ENCODE measurements at places on chromosomes 7 and 10.

DNA sequence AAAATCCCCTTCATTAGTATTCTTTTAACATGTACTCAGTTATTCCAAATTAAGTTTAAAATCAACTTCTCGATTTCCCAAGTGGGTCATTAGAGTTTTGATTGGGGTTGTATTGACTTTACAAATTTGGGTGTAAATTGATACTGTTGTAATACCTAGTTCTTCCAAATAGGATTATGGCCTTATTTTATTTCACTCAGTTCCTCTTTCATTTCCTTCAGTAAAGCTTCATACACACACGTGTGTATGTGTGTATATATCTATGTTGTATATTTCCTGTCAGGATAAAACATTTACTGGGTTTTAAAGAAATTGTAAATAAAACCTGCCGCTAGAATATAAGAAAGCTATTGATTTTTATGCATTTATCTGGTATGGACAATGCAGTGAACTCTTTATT is 15.9 kb downstream of the YME1L1 start:
- no peak for DNase-seq

- DNase-seq: no peak
These were observed 346.6 kb downstream of the IPMK start for GRCh38 chr10:57921140-57921539.

DNA sequence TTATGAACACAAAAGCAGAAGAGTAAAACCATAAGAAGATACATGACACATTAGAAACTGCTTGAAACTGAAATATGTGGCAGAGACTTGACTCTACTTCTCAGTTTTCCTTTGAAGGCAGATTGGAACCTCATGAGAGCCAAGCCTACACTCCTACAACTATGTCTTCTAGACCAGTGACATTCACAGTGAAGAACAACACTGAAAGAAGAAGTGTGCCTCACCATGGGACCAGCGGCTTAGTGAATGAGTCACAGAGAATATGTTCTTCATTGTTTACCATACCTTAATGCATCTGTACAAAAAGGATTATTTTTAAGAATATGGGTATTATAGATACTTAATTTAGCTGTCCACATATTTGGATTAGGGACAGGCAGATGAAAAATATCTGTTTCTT is 248.3 kb downstream of the CDC14C start:
- DNase-seq: no peak

GRCh38 chr10:97640868-97641811 is 669 bp downstream of the PI4K2A start:
- peak; percentile 10 for DNase-seq

DNA sequence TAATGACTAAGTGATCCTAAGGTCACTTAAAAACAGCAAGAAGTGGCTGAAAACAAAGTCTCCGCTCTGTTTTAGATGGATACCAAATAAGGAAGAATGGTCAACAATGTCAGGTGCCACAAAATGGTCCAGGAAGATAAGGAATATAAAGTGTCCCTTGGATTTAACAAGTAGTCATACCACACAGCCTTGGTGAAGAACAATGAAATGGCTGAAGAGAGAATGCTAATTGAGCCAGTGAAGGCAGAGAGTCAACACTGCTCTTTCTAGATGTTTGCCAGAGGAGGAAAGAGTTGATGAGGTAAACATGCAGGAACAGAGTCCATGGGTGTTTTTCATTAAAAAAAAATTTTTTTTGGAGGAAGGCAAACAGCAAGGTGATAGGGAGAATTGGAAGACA is 2.1 kb upstream of the CASD1 start:
- DNase-seq: no peak

DNA sequence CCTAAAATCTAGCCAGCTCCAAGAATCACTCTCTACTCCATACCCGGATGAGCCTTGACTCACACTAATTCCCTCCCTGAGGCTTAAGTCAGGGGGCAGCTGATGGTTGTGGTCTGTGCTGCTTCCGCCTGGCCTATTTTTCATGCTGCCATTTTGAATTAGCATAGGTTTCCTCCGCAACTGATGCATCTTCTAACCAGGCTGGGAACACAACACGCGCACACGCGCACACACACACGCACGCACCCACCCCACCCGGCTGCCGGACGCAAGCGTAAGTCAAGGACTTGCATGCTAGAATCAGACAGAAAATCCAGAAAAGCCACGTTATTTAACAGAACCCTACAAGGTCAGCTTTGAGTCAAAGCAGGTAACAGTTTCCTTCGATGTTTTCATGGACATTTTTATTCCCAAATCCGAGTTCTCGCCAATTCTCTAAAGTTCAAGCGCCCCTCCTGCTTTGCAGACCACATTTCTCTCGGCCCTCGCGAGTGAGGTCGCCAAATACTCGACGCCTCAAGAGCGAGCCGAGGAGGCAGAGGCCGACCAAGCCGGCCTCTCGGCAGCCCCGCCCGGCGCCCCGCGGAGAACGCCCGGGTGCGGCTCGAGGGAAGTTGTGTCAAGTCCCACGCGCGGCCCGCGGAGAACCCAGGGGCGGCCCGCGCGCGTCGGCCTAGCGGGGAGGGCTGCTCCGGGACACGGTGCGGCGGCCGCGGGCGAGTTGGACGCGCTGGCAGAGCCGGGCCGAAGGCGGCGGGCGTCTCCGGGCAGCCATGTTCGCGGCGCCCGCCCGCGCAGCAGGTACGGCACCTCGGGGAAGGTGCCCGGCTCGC is 961 bp downstream of the SCRN1 start:
- peak; percentile 2 for DNase-seq

- DNase-seq: no peak
These were observed 54.5 kb downstream of the ADRA2A start for GRCh38 chr10:111131168-111131799.

- no peak for DNase-seq
These were observed 295.4 kb downstream of the LRMDA start for GRCh38 chr10:75726522-75727483.

DNA sequence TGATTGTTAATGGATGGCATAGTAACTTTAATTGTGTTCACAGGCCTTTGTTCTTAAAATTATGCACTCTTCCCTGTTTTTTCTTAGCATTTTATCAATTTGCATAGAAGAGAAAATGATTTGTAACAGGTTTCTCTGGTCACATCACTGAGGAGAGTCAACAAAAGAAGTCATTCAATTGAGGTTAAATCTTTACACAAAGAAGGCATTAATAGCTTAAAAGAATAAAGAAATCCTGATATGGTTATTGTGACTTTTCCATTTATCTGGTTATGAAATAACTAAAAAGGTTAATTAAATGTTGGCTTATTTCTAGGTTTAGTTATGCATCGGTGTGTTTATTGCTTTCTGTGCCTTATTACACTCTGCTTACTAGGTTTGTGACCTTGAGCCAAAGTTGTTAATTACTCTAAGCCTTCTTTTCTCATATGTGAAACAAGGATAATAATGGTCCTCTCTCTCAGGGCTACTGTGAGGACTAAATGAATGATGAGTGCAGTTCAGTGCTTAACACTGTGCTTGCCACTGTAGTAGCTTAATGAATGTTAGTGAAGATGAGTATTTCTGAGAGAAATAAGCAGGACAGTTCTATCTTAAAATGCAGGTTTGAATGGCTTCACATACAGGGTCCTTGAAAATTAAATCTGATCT is 12.1 kb downstream of the BMPR1A start:
- DNase-seq: no peak

GRCh38 chr7:99072126-99072525 is 71.8 kb downstream of the SMURF1 start:
- DNase-seq: no peak

GRCh38 chr10:67678335-67678974 is 17.5 kb downstream of the CTNNA3 start:
- no peak for DNase-seq

DNA sequence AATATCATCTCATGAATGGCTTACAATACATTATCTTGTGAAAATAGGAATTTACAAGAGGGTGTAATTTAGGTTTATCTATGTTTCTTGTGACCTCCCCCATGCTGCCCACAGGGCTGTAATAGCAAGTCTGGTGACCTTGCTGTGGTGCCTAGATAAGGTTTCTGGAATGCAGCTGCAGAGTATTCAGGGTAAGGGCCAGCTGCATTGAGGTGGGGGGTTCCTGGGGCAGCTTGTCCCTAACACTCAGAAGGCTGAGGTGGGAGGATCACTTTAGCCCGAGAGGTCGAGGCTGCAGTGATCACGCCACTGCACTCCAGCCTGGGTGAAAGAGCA is 5.3 kb upstream of the DHTKD1 start:
- DNase-seq: no peak

DNA sequence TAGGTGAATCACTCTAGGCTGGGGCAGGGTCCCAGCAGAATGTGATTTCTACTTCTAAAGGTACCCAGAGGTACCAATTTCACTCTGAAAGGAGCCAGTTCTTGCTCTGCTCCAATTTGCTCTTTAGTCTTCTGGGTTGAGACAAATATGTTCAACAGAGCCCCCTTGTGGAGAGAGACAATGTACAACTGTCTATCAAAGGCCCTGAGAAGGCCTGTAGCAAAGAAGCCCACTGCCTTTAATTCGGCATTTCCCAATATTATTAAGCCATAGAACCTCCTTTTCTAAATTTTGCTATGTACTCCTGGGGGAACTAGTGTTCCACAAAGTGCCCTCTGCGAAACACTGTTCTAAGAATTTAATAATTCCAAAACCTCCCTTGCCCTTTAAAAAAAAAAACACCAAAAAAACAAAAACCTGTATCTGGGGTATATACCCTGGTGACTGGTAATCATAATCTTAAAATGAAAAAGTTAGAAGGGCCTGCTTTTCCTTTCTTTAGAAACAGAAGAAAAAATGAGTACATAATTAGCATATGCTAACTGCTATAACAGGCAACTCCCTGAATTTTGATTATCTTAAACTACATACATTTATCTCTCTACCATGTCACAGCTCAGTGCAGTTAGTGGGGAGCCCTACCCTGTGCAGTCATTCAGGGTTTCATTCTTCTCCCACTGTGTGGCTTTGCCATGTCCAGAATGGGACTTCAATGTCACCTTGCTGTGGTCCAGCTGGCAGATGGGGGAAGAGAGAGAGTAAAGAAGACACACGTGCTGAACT is 160.9 kb upstream of the BMPER start:
- DNase-seq: no peak

DNA sequence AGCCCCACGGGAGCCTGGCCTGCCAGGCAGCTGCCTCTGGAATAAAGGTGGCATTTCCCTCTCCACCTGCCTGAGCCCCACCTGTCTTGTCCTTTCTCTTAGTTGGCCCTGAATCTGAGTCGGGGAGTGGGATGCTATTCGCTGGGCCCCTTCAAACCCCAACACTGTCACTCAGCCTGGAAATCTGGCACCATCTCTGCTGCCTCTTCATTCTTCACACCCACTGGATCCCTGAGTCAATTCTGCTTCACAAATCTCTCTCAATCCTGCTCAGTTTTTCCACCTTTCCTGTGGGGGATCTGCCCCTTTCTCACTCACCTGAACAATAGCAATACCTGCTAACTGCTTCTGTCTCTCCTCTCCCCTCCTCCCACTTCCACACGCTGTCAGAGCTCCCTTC is 10.6 kb downstream of the CRTAC1 start:
- no peak for DNase-seq

DNA sequence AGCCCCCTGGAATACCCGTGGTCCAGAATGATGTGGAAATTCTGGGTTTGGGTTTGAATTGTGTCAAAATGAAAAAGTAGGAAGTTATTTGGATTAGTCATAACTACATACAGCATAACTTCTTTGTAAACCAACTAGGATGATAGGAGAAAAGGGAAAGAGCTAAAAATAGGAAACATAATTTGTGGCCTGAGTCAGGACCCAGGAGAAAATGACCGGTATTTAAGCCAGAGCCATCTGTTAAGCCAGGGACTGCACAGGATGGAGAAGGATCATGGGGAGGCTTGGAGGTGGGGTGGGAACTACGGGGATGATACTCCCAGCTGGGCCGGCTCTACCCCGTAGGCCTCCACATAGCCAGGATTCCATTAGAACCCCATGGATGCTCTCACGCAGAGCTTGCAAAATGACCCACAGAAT is 98.6 kb downstream of the MYOF start:
- no peak for DNase-seq

DNA sequence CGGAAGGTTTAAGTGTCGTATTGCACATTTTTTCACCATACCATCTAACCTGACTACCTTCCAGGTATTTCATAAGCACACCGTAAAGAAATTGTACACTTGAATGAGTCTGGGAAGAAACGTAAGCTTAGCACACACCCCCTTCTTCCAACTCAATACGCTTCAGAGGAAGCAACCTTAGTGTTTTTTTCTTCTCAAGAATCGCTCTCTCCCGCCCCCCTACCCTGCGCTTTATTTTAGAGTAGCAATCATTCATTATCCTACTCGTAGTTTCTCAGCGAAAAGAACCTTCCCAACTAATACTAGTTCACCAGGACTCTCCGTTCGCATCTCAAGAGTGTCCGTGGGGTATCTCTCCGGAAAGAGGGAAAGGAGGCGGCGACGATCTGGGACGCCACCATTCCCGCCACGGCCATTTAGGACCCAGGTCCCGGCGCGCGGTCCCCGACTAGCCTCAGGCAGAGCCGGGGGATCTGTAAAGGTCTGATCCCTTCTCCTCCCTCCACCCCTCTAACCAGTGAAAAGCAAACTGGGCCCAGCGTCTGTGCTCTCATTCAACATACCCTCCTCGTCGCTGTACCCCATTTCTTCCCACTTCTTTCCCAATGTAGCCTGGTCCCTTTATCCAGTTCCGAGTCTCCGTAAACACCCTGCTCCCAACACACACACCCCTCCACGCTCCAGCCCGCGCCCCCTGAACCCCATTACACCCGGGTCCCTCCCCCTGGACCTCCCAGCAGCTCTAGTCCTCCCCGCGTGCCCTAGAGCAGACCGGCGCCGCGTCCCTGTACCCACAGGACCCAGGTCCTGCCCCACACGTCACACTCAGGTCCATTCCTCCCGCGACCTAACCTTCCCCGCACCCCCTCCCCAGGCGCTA is 16.0 kb downstream of the MYOZ1 start:
- no peak for DNase-seq

GRCh38 chr7:139681812-139682135 is 96.0 kb downstream of the HIPK2 start:
- DNase-seq: no peak

GRCh38 chr7:101941481-101942383 is 124.3 kb downstream of the CUX1 start:
- no peak for DNase-seq

DNA sequence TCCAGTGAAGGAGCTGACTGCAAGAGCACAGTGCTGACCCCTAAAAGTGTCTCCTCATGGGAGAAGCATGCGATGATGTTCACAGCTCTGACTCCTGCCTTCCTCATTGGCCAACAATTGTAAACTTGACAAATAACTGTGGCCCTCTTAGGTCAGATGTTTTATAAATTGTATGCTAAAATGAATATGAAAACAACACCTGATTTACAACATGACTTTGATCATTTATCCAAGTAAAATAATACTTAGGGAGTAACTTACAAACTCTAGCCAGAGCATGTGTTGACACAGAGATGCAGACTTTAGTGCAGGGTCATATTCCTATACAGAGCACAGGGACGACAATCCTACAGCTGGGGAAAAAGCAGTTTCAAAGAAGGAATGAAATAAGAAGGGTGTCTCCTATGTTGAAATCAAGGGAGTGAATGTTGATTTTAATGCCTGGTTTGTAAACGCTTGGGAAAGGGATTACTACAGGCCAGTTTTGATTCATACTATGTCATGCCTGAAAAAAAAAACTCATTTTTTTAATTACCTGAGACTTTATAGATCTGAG is 391.4 kb upstream of the AKR1E2 start:
- DNase-seq: no peak

GRCh38 chr7:80675090-80675489 is 36.6 kb downstream of the CD36 start:
- no peak for DNase-seq

GRCh38 chr10:63478564-63478963 is 12.8 kb upstream of the JMJD1C start:
- no peak for DNase-seq

GRCh38 chr7:906776-907157 is 30.4 kb downstream of the GET4 start:
- no peak for DNase-seq
